ENCODE measurements at places on chromosomes 4 and X.

DNA sequence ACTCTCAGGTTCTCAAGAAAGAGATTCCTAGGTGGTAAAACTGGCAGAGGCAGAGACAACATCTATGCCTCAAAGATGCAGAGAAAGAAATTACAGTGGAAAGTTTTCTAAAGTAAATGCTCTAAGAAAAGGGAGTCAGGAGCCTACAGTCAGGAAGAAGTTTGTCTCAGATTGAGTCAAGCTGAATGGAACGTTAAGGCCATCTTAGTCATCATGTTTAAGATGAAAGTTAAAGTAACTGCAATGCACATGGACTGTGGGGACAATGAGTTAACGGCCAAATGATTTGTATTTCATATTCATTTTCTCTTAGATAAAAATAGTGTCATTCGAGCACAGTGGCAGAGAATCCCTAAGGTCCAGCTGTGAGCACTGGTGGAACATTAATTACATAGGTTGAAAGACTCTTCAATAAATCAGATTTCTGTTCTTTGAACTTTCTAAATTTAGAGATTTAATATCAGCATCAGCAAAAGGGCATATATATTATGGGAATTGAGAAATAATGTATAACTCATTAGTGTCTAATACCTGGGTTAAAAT, 384.6 kb downstream of the DTHD1 start:
- DNase-seq, result no peak

DNA sequence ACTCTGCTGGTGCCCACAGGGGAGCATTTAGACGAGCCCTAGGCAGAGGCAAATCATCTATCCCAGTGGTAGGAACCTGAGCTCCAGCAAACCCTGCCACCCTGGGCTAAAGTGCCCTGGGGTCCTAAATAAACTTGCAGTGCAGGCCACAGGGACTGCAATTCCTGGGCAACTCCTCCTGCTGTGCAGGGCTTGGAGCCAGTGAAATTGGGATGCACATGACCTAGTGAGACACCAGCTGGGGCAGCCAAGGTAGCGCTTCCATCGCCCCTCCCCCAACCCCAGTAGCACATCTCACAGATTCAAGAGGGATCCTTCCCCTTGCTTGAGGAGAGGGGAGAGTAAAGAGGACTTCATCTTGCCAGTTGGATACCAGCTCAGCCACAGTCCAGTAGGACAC, 44.1 kb downstream of the CHRNA9 start:
- DNase-seq, result no peak

- DNase-seq, result no peak
Observed at GRCh38 chr4:38313175-38313574, 350.8 kb upstream of the KLF3 start.

GRCh38 chr4:99154658-99155342, 10.7 kb upstream of the ADH4 start:
- no peak for DNase-seq

- no peak for DNase-seq
Observed at GRCh38 chrX:138191998-138192397, 519.5 kb downstream of the FGF13 start.

- no peak for DNase-seq
Observed at GRCh38 chr4:180456928-180457327, 1786.3 kb upstream of the TENM3 start.

GRCh38 chrX:85004255-85004654, 578 bp downstream of the APOOL start:
- no peak for DNase-seq

- no peak for DNase-seq
Observed at GRCh38 chr4:11565899-11566298, 137.2 kb upstream of the HS3ST1 start.

DNA sequence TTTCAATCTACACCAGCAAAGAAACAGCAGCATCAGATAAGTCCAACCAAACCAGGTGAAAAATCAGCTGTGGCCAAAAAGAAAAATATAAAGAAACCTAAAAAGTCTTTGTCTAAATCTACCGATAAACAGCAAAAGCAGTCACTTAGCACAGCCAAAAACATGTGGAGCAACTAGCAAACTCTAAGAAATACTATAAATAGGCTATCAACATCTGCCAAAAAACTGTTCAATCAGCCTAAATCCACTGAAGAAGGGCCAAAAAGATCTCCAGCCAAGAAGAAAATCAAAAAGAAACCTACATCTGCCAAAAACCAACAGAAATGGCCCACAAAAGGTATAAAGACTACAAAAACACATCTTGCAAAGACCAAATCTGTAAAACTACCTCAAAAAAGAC, 36.7 kb upstream of the CABS1 start:
- DNase-seq, result no peak

DNA sequence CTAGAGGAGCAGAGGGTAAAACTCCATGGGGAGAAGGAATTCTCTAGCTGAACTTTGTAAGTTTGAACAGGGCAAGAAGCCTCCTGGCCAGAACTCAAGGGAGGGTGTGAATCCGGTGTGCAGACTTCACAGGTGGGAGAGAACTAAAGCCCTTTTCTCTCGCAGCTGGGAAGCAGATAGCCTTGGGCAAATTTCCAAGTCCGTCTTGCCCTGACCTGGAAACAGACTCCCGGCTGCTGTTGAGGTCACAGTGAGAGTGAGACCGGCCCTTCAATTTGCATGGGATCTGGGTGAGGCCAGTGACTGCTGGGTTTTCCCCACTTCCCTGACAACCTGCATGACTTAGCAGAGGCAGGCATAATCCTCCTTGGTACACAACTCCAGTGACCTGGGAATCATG, 94.5 kb upstream of the ZNF827 start:
- no peak for DNase-seq

DNA sequence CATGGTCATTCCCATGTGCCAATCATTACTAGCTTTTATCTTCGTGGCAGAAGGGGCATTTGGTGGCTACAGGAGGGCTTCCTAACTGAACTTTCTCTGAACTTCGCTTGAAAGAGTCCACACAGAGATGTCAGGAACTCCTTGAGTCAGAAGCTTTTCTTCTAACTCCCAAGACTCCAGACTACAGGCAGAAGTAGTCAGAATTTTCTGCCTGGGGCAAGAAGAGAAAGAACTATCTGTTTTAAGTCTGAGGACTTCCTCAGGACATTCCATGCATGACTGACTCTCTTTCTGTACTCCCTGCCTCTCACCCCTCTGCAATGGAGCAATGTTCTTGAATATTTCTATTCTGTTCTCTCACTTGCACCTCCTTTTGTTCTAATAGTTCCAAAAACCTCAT, 170.5 kb upstream of the TBC1D9 start:
- no peak for DNase-seq

DNA sequence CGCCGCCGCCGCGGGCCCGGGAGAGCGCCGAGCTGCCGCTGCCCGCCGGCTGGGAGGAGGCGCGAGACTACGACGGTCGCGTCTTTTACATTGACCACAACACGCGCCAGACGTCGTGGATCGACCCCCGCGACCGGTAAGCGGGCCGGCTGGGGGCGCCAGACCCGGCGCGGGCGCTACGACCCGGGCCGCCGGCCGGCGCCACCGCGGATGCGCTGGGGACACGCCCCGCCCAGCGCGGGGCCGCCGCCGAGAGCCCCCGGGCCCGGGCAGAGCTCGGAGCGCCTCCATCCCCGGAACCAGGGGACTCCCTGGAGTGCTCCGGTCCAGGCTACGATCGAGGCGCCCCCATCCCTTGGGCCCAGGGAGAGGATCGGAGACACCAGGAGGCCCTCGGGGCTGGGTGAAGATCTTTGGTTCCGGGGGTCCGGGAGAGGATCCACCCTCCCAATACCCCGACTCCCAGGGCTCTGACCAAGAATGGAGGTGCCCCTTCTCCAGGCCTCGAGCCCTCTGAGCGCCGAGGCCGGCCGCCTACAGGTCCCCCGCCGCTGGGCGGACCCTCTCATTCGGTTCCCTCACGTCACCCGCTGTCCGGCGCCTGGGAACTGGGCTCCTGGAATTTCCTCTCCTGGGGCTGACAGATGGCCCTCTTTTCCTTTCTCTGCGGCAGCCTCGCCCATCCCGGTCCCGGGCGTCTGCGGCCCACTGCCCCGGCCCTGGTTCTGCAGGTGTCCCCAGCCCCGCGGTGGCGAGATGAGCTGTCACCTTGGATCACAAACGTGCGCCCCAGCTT, 48.8 kb downstream of the CLDN34 start:
- DNase-seq, result no peak
